ENCODE measurements at places on chromosomes 6 and 20.

- DNase-seq, result no peak
Observed at GRCh38 chr6:77462359-77463307, 658 bp downstream of the HTR1B start.

DNA sequence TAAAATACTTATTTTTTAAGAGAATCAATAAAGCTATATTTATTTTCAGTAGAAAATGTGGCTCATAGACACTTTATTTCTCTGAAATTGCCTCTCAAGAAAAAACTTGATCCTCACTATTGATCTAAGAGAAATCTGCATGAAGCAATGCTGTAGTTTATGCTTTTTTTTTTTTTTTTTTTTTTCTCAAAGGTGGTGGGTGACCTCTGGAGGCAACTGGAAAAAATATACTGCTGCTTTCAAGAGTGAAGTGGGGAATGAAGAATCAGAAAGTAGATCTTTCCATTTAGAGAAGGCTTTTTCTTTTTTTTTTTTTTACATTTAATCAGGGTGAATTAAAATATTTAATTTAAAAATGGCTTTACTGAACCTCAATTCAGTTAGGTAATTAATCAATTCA lies 169.3 kb downstream of the SLC16A10 start:
- no peak for DNase-seq

- DNase-seq, result no peak
Observed at GRCh38 chr6:7424967-7425807, 35.6 kb downstream of the RIOK1 start.

DNA sequence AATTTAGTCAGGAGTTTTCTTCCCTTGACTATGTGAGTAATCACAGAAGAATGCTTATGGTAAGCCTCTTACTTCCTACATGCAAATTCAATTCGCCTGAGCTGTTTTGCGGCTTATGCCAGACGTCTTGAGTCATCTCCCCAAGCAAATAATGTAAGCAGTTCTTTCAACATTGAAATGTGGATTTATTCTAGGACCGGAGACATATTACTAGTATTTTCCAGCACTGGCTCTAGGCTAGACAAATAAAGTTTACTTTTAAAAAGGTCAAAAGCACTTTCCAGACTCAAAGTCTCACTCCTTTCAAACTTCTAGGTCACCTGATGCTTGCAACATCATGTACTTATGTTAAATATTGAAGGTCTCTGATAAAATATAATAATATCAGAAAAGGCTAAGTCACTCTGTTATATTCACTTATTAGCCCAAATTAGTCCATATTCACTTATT lies 38.1 kb upstream of the NOX3 start:
- DNase-seq, result no peak

DNA sequence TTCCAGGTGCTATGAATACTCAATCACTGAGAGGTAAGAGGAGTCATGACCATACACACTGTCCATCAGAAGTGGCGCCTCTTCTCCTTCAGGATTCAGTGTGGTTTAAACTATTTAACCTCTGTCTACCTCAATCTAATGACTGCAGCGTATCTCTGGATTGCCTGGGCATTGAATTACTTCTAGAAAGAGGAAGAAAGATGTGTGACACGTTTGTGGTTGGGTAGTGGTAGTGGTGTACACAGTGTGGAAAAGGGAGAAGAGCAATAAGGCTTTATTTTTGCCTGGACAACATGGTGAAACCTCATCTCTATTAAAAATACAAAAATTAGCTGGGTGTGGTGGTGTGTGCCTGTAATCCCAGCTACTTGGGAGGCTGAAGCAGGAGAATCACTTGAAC lies 38.0 kb upstream of the ECHDC1 start:
- no peak for DNase-seq

DNA sequence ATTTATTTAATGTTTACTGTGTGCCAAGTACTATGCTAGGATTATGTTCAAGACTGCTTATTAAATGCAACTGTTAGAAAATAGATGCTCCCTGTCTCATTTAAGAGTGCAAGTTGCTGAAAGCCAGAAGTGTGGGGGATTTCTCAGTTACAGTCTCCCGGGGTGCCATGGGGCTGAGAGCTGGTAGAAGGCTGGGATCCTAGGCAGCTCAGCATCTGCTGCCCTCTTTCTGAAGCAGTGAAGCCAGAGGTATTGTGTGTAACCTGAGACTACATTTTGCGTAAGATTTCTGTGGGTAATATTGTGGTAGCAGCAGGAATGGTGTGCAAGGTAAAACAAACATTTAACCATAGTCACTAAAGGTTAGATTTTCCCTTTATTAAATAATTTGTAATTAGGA lies 120.6 kb downstream of the AKAP7 start:
- no peak for DNase-seq

GRCh38 chr6:154370545-154370944 lies 13.9 kb upstream of the IPCEF1 start:
- no peak for DNase-seq

GRCh38 chr20:50328996-50329898 lies 138.6 kb downstream of the CEBPB start:
- no peak for DNase-seq

DNA sequence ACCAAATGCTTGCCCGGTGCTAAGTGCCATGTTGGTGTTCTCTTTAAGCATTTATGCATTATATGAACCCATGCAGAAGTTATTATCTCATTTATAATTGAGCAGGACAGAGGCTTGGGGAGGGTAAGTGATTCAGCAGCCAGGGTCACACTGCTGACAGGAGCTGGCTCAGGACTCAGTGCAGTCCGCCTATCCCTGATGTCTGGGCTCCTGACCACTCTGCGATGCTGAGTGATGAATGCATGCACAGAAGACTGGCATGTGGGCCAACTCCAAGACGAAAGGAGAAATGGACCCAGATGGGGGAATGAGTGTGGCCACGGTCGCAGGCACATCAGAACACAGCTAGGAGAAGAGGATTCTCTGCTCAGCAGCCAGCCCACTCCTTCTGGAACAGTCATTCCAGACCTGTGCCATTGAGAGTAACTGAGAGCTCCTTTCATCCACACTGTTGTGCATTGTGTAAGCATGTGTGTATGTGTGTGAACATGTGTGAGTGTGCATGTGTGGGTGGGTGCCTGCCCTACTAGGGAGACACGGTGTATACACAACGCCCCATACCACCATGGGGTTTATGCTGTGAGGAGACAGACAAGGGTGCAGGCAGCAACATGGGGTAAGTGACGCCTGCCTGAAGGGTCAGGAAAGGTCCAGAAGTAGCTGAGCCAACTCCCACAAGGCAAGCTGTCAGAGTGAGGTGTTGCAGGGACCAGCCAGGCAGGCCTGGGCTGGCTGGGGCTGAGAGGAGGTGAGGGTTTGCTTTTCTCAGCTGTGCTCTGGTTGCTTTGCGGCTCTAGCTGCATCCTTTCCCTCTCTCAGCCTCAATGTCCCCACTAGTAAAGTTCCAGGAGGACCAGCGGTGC lies 97.8 kb upstream of the PMEPA1 start:
- no peak for DNase-seq

DNA sequence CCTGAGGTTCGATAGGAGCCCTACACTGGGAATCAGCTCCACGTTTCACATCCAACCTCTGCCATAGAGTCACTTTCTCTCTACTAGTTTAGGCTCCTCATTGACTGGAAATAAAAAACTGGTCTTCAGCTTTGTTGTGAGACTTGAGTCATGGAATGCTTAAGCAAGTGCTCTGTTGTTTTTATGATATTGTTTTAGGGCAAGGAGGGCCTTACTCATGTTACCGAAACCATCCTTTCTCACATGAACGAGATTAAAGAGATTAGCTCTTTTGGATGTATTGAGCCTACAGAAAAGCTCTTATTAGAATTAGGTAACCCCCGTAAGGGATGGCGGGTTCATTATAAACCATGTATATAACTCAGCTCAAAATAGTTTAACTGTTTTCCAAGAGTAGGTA lies 6.9 kb upstream of the MOCS1 start:
- DNase-seq, result no peak

DNA sequence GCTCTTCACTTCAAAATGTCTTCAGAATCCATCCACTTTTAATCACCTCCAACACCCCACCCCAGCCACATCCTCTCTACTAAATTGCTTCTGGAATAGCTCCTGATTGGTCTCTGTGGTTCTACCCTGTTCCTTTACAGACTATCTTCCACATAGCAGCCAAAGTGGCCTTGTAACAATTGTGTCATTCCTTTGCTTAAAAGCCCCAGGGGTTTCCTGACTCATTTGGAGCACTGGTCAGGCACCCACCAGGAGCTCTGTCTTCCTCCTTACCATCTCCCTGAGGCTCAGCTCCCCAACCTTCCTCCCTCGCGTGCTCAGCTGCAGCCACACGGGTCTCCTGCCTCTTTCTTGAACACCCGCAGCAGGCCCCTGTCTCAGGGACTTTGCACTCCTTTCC lies 126.8 kb downstream of the HIVEP1 start:
- DNase-seq, result no peak

GRCh38 chr6:33189625-33190448 lies 2.4 kb downstream of the COL11A2 start:
- DNase-seq, result no peak

GRCh38 chr20:25297141-25297905 lies 49.4 kb downstream of the PYGB start:
- DNase-seq, result no peak

- no peak for DNase-seq
Observed at GRCh38 chr6:139017227-139017626, 11.3 kb upstream of the ABRACL start.

DNA sequence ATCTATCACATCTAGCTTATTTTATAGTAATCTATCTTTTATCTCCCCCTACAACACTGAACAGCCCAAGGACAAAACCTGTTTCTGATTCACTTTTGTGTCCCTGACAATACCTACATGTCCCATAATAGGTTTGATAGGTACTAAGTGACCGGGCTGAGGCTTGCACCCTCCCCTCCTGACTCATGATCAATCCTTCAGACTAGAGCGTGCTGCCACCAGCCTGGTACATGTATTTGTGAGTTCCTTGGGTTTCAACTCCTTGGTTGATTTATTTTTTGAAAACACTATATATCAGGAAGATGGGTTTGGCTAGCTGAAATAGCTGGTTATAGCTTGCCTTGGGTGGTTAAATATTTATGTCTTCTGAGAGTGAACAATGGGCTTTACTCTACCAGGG lies 41.6 kb upstream of the RAB23 start:
- no peak for DNase-seq

DNA sequence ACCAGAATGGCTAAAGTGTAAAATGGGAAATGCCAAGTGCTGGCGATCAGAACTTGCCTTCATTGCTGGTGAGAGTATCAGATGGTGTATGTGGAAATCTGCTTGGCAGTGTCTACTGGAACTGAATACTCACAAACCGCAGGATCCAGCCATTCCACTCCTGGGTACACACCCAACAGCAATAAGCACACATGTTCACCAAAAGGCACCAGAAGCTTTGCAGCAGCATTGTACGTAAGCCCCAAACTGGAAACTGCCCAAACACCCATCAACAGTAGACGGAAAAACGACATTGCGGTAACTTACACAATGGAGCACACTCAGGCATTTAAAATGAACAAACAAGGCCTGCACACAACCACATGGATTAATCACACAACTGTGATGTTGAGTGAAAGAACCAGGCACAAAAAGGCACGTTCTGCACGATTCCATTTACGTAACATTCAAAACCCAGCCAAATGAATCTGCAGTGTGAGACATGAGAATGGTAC lies 37.3 kb upstream of the BPIFA2 start:
- no peak for DNase-seq

DNA sequence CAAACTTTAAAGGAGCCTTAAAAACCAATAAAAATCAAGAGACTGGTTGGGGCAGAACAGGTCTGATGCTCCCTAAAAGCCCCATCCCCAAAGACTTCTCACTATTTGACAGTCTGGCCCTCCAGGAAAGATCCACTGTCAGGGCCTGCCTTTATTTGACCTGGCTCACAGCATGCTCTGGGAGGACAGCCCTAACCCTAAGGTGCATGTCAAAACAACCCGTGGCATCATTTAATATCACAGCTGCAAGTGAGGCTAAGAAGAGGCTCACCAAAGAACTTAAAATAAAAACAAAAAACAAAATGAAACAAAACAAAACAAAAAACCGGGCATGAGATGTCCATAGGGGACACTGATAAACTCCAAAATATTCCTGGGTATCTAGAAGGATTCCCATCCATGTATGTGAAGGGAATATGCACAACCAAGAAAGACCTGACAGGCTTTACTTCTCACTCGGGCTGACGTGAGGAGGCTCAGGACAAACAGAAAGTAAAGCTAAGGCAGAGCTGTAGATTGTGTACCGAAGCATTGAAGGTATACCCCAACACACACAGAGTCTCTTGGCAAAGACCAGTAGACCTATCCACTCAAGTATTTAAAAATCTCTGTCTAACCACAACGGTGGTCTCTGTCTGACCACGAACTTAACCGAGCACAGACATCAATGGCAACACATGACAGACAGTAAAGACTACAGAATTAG lies 57.3 kb downstream of the AHI1 start:
- DNase-seq, result no peak

DNA sequence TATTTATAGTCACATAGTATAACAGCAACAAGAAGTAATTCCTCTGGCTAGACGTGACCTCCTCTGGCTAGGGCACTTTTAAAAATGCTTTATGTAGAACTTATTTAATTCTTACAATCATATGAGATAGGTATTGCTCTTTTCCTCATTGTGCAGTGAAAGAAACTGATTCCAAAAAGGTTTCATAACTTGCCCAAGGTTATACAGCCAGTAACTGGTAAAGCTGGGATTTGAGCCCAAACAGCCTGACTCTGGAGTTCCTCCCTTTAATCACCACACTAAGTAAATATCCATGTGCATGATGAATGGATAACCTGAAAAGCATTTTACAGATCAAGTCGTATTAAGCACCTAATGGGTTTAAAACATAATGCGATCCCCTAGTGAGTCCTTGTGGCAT lies 214.6 kb downstream of the PRL start:
- no peak for DNase-seq

DNA sequence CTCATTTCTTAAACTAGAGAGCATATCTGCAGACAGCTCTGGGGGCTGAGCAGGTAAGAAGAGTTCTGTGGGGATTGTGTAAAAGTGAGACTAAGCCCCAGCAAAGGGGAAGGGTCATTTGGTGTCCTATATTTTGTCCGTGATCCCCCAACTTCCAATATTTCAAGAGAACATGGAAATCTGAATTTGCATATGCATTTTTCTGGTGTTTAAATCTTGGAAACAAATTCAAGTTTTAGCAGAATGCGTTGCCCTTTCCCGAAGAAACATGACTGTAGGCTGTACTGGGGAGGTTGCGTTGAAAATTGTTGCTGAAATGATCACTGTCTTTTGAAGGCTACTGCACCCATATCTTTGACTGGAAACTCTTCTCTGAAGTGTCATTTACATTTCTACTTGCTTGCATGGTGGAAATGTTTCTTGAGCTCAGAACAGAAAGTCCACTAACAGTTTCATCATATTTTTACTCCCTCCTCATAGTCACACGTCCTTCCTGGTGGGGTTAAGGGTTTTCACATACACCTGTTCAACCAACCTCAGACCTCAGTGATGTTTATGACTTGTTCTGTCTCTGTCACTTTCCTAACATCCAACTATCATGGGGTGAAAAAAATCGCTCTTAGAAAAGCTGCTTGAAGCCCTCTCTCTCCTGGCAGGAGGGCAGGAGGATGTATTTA lies 140.3 kb downstream of the BCAS1 start:
- DNase-seq, result no peak

- no peak for DNase-seq
Observed at GRCh38 chr20:9440892-9441291, 73.5 kb upstream of the LAMP5 start.
